ENCODE measurements at places on chromosomes 1 and 21. TPM values are rescaled to one million over a fixed set of nuclear protein-coding genes. Genes with fewer than 3 reads are reported as not detected.
A peak's percentile ranks its signal among the peaks of the same experiment; 100 is the strongest.

SYPL2 gene
- total RNA-seq = 4.7 TPM

TMEM50A gene
- total RNA-seq = 71.7 TPM

NPPA gene
- total RNA-seq = 98,870 TPM

GMEB1 gene
- 4.2 TPM for total RNA-seq

LCE2C gene
- total RNA-seq = not detected

FAM72B gene
- 0.59 TPM for total RNA-seq

DNA sequence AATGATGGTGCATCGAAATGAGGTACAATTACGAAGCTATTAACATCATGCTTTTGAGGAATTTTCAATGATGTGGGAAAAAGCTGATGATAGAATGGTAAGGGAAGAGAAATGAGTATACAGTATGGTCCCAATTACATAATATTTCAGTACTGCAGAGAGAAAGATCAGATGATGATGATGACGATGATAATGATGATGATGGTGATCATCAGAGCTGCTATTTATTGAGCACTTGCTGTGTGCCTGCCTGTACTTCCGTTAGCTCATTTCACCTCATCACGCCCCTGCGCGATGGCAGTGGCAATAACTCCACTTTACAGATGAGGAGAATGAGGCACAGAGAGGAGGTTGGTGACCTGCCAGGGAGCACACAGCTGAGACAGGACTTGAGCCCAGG lies 620.8 kb downstream of the MATN1 start:
- no peaks in the 10 kb centered on the region for H3K27me3 ChIP-seq
- no peak overlapping the region for H3K27ac ChIP-seq
- no peaks in the 10 kb centered on the region for H3K36me3 ChIP-seq
- no peak overlapping the region for H3K4me3 ChIP-seq
- DNase-seq = no peak

DNA sequence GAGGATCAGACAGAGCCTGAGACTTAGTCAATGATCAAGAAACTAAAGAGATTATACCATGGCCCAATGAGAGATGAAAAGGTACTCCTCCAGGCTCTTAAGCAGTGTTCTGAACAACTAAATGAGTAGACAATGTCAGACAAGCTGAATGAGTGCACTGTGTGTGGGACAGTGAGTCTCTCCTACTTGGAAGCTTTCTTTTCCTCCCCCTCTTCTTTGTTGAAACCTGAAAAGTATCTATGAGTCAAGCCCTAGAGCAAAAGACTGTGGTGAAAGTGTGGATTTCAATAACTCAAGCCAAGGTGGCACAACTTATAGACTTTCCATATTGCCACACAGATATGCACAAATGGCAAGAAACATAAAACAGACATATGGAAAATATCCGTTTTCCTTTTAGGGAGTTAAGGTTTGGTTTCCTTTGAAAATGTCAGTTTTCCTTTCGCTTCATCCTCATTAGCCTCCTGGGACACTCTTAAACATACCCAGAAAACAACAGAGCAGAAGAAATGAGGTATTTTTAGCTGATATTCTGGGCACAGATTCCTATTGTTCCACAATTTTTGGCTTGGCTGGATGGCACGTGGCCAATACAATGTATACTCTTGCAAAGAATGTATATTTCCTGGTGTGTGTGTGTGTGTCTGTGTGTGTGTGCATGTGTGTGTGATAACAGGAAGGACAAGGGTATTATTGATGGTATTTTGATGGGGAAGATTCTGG lies 96.6 kb downstream of the LMX1A start:
- no peaks in the 10 kb centered on the region for H3K36me3 ChIP-seq
- H3K27me3 ChIP-seq = no peaks in the 10 kb centered on the region
- H3K27ac ChIP-seq = no peak overlapping the region
- no peak overlapping the region for H3K4me3 ChIP-seq
- no peaks in the 10 kb centered on the region for H3K4me1 ChIP-seq

DNA sequence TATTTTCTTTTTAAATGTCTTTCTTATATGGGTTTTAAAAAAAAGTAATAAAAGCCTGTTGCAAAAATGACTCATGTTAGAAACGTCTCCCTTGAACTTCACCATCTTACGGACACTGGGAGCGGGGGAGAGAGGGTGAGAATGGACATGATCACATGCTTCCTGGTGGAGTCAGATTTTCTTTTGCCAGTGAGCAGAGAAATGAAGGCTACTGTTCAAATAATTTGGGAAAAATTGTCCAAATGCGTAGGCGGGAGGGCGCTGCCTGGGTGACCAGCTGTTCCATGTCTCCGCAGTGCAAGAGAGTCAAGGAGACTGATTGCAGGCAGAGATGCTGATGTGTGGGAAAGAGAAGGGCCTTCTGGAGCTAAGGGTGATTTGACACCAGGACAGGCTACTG lies 23.1 kb downstream of the EIF2D start:
- DNase-seq = peak; percentile 66
- H3K4me1 ChIP-seq = no peaks in the 10 kb centered on the region
- H3K27me3 ChIP-seq = no peaks in the 10 kb centered on the region

- H3K36me3 ChIP-seq = no peaks in the 10 kb centered on the region
- DNase-seq = no peak
- no peaks in the 10 kb centered on the region for H3K27me3 ChIP-seq
- no peak overlapping the region for H3K4me3 ChIP-seq
- H3K4me1 ChIP-seq = peaks cover 30% of the 10 kb centered on the region
Observed at GRCh38 chr1:52157582-52157981, 15.7 kb downstream of the ZFYVE9 start.

DNA sequence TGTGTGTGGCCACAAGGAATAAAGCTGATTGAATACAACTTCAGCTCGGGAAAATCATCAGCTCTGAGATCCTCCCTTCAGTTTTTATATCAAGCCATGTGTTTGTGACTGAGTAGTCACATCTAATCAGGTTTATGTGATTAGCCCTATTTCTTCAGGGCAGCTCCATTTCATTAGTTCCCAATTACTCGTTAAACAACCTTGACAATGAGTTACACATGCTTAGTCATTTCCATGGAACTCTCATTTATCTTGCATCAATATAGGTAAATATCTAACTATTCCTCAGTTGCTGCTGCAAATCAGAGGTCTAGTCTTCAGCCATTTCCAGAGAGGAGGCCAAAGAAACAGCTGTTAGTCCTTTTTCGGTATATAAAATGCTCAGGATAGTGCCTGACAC lies 16.3 kb downstream of the CRB1 start:
- H3K4me3 ChIP-seq = no peak overlapping the region
- no peaks in the 10 kb centered on the region for H3K4me1 ChIP-seq
- H3K27me3 ChIP-seq = no peaks in the 10 kb centered on the region
- H3K27ac ChIP-seq = no peak overlapping the region
- H3K36me3 ChIP-seq = no peaks in the 10 kb centered on the region

DNA sequence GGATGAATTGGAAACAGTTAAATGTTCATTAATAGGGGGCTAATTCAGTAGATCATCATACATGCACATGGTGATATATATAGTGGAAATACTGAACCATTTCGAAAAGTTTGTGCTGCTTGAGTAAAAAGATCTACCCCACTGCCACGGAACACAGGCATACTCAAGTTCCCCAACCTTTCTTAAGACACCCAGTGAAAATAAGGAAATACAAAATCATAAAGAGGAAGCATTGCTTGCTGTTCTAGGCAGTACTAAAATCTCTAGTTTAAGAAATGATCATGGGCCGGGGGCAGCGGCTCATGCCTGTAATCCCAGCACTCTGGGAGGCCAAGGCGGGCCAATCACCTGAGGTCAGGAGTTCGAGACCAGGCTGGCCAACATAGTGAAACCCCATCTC lies 37.6 kb upstream of the KIRREL1 start:
- no peaks in the 10 kb centered on the region for H3K36me3 ChIP-seq
- H3K4me1 ChIP-seq = no peaks in the 10 kb centered on the region
- H3K4me3 ChIP-seq = no peak overlapping the region
- no peaks in the 10 kb centered on the region for H3K27me3 ChIP-seq
- no peak for DNase-seq
- no peak overlapping the region for H3K27ac ChIP-seq

GRCh38 chr1:235834620-235835019 lies 32.1 kb downstream of the LYST start:
- no peak for DNase-seq
- H3K4me1 ChIP-seq = peaks cover 17% of the 10 kb centered on the region
- no peak overlapping the region for H3K4me3 ChIP-seq
- H3K27ac ChIP-seq = no peak overlapping the region
- no peaks in the 10 kb centered on the region for H3K27me3 ChIP-seq

- no peaks in the 10 kb centered on the region for H3K36me3 ChIP-seq
- no peak for DNase-seq
- H3K4me3 ChIP-seq = no peak overlapping the region
- H3K27me3 ChIP-seq = no peaks in the 10 kb centered on the region
- no peaks in the 10 kb centered on the region for H3K4me1 ChIP-seq
- no peak overlapping the region for H3K27ac ChIP-seq
Observed at GRCh38 chr1:233897325-233898162, 6.9 kb upstream of the SLC35F3 start.
